ENCODE measurements at places on chromosomes 2 and 18.

GRCh38 chr2:240407090-240407489 is 28.4 kb upstream of the GPC1 start:
- no peak for DNase-seq

DNA sequence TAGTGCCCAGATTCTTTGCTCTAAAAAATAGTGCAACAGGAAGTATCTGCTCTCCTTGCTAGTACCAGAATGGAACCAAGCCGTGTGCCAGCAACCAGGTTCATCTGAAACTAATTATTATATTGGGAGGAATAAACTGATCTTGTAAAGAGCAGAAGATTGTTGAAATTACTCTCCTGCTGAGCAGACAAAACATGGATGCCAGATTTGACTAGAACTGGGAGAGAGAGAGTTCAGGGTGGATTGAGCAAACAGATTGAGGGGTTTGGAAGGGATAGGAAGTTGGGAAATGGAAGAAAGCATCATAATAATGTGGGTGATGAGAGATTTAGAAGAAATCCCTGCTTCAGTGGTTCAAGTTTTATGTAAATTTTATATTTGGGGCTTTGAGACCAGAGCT is 160.1 kb upstream of the RASGRP3 start:
- DNase-seq = no peak

DNA sequence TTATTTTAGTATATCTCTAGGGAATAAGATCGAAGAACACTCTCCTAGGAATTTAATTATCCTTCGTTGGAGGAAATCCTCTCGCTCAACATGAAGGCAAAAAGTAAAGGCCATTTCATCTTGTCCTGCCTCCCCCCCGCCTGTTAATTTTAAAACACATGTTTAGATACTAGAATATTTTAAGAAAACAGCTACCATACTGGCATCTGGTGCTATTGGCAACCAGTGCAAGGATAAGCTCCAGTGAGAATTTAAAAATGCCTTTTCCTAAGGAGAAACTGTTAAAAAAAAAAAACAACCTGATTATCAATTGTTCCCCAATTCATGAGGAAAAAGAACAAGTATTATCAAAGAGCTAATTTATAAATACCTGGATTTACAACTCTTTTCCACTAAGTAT is 864.7 kb downstream of the NRXN1 start:
- no peak for DNase-seq

GRCh38 chr2:99821039-99821438 is 321.4 kb downstream of the AFF3 start:
- no peak for DNase-seq

DNA sequence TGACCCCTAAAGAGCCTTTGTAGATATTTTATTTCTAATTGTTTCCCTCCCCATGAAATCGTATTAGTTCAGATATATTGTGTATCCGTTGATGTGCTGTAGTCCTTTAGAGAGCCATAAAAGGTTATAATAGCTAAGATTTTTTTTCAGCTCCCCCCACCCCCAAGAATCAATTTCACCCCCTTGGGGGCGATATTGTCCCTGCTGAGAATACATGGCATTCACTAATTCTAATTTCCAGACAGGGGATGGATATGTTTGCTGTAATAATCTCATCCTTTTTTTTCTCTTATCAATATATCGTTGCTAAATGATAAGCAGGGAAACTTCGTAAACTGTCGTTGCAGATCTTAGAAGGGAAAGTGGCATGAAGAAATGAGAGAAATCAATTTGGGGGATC is 530.7 kb downstream of the TMEM182 start:
- DNase-seq = no peak

GRCh38 chr2:198054299-198054698 is 249.9 kb downstream of the PLCL1 start:
- DNase-seq = no peak

DNA sequence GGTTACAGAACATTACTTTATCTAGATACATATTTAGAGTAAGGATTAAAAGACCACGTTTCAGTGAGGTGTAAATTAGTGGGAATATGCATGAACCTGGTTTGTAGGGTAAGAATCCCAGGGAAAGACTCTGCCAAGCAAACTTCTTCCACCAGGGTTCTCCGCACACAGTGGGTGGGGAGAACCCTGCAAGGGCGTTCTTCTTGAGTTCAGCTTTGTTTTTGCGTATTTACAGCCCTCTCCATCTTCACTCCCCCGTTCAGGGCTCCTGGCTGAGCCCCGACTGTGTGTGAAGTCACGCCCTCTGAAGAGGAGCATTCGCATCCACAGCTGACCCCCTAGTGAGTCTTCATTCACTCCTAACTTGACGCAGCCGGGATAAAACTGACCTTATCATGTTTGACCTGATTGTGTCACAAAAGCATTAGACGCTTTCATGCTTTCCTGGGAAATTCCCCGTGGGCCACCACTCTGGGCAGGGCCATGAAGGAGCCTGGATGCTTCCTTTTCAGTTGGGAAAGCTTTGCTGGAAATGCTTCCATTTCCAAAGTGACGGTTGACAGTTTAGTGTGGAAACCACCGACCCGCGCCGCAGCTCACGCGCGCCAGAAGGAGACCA is 1.0 kb downstream of the ALKAL2 start:
- DNase-seq = no peak

- no peak for DNase-seq
These were observed 475.0 kb upstream of the POU3F3 start for GRCh38 chr2:104378853-104379374.

DNA sequence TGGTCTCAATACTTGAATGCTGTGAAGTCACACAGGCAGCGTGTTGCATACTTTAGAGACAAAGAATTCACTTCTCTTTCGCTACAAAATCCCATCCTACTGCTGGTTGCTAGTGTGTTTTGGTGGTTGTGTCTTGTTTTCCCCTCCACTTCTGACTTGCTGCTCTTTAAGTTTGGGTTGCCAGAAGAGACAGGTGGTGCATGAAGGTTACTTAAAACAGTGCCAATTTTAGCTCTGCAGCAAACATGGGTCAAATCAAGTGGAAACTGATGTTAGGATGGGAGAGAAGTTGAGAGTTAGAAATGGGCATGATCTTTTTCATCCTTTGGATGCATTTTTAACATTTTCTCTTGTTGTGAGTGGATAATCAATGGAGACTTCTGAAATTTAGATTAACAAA is 136.2 kb upstream of the KCNH7 start:
- no peak for DNase-seq

DNA sequence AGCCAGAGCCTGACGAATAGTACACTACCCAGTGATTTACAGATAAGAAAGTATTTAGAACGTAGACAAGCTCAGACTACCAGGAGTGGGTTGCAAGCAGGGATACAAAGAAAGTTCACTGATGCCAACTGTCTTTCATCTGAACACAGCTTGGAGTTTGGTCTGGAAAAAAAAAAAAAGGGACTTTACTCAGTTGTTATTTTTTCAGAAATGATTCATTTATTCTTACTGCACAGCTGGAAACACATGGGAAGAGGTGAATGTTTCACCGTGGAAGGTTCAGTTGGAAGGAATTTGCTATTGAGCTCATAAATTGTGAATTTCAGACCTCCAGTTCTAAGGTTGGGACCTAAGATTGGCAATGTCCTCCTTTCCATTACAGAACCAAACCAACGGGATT is 259.7 kb downstream of the ETAA1 start:
- no peak for DNase-seq

DNA sequence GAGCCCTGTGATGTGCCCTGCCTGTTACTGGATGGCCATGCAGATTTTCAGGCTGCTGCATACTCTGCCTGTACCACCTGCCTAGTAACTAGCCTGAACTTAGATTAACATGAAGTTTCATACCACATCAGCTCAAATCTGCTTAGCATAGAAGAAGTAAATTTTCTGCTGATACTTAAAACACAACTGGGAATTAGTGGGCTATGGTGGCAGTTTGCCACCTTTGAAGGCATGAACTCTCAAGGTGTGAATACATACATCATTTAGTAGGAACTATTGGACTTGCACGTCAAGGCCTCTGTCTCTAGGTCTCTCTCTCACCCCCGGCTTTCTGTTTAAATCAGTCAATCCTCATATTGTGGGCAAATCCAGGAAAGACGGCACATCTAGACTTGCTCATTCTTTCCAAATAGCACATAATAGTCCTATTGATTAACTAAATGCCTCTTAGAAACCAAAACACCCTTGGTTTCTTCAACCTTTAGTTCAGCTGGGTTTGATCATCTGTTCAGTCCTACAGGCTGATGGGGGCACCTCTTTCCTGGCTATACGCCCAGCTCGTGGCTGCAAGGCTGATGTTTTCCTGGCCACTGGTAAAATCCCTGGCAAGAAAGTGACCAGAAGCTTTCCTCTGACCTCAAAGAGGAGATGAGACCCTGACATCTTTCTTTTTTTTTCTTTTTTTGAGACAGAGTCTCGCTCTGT is 58.4 kb downstream of the ALPK2 start:
- no peak for DNase-seq
